ENCODE measurements at places on chromosomes 5 and 9.

DNA sequence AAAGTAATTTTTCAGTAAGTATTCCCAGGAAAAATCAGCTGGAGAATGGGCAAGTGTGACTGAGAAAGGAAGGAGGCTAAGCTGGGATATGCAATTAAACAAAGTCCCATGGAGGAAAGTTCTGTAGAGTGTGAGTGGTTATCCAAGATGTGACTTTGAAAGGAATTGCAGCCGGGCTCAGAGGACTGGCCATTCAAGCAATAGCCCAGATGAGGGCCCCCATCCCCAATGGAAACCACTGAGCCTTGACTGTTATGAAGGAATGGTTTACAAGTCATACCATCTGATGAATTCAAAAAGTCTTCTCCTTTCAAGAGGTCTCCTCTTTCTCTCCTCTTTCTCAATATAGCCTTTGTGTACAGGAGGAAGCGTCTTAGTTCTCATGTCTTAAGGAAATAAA, 6.5 kb downstream of the LVRN start:
- no peak for DNase-seq

- no peak for DNase-seq
These were observed 87.6 kb downstream of the FBXO38 start for GRCh38 chr5:148471379-148471778.

DNA sequence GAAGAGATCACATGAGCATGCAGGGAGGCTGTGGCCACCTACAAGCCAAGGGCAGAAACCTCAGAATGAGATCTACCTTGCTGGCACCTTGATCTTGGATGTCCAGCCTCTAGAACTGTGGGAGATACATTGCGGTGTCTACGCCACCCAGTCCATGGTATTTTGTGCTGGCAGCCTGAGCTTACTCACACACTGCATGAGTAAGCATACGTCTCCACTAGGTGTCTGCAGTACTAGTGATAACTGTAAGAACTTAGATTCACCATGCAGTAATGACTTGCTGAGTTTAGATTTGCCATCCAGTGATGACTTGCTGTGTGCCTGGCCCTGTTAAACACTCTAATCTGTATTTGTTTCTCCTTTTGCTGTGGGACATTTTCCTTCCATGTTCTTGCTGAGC, 417.7 kb downstream of the GADD45G start:
- no peak for DNase-seq

GRCh38 chr5:148465381-148466235, 81.8 kb downstream of the FBXO38 start:
- DNase-seq = no peak

DNA sequence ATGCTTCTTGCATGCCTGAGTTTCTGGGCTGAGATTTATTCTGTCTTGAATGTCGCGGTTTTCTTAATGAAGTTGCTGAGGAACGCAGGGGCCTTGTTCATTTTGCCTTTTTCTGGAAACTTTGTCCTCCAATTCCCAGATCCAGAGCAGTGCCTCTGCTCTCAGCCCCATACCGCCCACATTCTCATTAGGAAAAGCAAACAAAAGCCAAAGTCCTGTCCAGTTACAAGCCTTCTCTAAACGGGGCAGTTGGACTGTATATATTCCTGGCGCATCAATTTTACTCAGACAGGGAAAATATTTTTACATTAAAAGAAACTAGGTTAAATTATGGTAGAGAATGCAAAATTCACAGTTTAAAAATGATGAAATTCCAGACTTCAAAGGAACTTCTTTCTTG, 1.2 kb upstream of the PSAT1 start:
- DNase-seq = no peak

DNA sequence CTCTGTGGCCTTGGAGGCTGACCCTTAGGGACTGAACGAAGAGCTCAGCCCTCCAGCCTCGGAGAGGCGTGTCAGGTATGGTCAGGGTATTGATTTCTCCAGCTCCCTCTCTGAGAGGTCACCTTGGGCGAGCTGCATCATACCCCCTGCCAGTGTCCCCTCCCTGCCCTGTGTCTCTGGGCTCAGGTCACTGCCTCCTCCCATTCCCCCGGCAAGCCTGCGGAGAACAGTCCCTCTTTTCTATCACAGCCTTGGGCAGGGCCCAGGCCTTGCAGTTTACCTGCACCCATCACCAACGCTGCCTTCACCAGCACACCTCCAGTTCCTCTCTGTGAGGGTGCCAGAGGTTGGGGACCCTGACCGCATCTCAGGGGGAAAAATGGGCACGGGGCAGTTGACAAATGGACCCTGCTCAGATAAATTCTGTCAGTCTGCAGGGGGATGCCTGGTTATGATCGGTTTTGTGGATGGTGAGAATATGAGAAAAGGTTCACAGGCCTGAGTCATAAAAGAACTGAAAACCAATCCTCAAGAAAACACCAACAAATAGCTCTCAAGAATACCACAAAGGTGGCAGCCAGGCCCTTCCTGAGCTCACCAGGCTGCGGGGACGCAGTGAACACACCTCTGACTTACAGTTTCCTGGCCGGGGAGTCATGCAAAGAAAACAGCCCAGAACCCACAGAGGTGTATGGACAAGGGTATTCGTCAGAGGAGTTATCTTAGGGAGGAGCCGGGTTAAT, 24.7 kb upstream of the RXRA start:
- no peak for DNase-seq

GRCh38 chr5:76029739-76030138, 53.4 kb upstream of the SV2C start:
- no peak for DNase-seq

- DNase-seq = no peak
These were observed 2128.3 kb upstream of the C9orf72 start for GRCh38 chr9:29701559-29701958.

- no peak for DNase-seq
These were observed 255.2 kb upstream of the CD180 start for GRCh38 chr5:67451640-67452279.

GRCh38 chr5:31692561-31693221, 53.8 kb downstream of the PDZD2 start:
- DNase-seq = peak; percentile 61

- DNase-seq = no peak
These were observed 7.6 kb upstream of the AOPEP start for GRCh38 chr9:94718936-94719335.

- DNase-seq = no peak
These were observed 137.4 kb downstream of the PLK2 start for GRCh38 chr5:58322453-58322852.

DNA sequence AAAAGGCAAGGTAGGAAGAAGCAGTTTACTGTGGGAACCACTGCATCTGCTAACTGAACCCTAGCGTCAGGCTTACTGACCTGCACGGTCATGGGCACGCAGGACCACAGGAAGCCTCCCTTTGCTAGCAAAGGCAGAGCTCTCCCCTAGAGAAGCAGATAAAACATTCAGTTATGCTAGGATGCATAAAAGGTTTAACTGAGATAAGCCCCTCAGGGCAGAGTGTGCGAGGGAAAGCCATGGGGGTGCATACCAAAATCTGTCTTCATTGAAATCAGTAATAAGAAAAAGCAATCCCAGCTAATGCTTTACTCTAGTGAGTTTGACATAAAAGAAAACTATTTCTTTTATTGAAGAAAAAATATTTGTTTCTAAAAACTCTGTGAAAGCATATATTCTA, 2403.7 kb upstream of the C9orf72 start:
- DNase-seq = no peak

GRCh38 chr9:125632321-125633115, 74.5 kb downstream of the MAPKAP1 start:
- no peak for DNase-seq

- DNase-seq = no peak
These were observed 8.6 kb upstream of the PRRX2 start for GRCh38 chr9:129656795-129657390.

GRCh38 chr9:127102176-127102575, 20.3 kb downstream of the ANGPTL2 start:
- no peak for DNase-seq

DNA sequence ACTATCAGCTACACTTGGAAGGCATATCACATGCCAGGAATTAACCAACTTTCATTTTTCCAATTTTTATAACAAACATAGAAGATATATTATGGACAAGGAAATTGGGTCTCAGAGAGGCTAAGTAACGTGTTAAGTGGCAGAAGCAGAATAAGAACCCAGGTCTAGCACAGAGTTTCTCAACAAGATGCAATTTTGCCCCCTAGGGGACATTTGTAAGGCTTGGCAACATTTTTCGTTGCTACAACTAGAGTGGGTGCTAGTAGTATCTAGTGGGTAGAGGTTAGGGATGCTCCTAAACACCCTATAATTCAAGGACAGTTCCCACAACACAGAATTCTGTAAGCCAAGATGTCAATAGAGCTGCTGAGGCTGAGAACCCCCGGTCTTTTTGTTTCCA, 180.6 kb downstream of the SNCAIP start:
- DNase-seq = no peak

DNA sequence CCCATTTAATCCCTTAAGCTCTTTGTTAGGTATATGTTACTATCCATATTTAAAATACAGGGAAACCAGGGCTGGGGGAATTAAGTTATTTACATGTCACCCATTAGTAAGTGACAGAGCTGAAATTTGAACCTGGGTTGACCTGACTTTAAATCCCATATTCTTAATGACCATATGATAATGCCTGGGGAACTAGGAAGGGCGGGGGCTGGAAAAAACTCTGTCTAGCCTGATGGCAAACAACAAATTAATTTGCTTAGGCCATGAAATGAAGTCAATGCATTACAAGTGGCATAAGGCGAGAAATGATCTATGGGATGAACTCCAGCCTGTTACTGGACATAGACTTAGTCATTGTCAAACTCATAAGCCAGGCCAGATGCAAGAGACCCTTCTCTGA, 325.7 kb upstream of the WWC1 start:
- DNase-seq = no peak

DNA sequence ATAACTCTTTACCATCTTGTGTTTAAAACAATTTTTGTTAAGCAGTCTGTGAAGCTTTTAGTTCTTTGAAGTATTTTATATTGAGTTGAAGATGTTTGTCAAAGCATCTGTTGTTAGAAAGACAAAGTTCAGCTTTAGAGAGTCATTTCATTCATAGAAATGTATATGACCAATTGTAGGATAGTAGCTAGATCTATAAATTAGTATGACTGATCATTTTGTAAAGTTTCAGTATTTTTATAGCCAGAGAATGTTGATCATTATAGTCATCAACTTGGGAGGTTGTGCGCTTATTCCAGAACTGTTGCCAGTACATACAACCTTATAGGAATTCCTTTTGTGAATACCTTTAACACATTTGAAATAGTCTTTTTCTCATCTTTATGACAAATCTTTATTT, 5.2 kb downstream of the NIPBL start:
- DNase-seq = no peak

- DNase-seq = no peak
These were observed 184.8 kb upstream of the TBCA start for GRCh38 chr5:77960863-77961396.

All from ovary (tissue), 10 donors.